ENCODE measurements at places on chromosomes 3 and 15.

- no peak for DNase-seq
Measured at GRCh38 chr3:31416980-31417379, 115.7 kb upstream of the STT3B start.

- DNase-seq = peak; percentile 12
Measured at GRCh38 chr3:154121701-154122551, 736 bp downstream of the ARHGEF26 start.

- no peak for DNase-seq
Measured at GRCh38 chr3:161794551-161794950, 297.9 kb downstream of the OTOL1 start.

GRCh38 chr15:31776039-31776438, 254.3 kb upstream of the CHRNA7 start:
- DNase-seq = no peak

DNA sequence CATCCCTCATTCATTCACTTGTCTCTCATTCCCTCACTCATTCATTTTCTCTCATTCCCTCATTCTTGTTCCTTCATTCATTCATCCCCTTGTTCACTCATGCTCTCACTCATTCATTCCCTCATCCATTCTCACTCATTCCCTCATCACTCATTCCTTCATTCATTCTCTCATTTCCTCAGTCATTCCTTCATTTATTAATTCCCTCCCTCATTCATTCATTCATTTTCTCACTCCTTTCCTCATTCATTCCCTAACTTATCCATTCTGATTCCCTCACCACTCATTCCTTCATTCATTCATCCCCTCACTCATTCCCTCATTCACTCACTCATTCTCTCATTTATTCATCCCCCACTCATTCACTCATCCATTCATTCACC, 13.8 kb downstream of the ABTB1 start:
- DNase-seq = no peak

GRCh38 chr3:21920421-21920861, 169.4 kb upstream of the ZNF385D start:
- DNase-seq = no peak

DNA sequence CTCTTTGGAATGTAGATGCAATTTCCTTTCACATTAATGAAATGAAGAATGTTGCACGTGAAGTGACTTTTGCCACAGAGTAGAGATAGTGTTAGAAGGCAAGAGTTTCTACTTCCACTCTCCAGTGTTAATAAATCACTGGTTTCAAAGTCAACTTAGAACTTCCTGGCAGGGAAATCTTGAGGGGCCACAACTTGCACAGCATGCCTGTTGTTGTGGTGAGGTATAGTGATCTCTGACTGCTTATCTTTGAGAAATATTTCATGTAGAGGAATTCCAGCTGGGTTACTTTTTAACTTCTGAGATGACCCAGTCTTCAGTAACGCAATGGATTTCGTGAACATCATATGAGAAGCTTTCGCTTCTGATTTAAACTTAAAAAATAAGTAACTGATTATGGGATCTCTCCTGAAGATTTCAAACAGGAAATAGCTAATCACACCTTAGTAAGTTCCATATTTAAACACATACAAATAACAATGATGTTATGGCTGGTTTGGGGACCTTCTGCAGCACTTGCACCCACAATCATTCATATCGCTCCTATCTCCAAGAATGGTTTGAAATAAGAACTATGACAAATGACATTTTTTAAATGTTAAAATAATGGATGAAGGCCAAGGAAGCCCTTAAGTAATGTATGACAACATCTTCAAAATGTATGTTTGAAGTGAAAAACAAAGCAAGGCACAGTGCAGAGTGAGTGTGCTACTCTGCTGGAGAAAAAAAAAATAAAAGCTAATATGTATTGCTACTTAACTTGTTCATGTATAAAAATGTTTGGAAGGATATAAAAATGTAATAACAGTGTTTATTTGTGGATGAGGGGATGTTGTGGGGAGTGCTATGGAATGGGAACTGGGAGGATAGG, 726.5 kb upstream of the NECTIN3 start:
- DNase-seq = no peak

DNA sequence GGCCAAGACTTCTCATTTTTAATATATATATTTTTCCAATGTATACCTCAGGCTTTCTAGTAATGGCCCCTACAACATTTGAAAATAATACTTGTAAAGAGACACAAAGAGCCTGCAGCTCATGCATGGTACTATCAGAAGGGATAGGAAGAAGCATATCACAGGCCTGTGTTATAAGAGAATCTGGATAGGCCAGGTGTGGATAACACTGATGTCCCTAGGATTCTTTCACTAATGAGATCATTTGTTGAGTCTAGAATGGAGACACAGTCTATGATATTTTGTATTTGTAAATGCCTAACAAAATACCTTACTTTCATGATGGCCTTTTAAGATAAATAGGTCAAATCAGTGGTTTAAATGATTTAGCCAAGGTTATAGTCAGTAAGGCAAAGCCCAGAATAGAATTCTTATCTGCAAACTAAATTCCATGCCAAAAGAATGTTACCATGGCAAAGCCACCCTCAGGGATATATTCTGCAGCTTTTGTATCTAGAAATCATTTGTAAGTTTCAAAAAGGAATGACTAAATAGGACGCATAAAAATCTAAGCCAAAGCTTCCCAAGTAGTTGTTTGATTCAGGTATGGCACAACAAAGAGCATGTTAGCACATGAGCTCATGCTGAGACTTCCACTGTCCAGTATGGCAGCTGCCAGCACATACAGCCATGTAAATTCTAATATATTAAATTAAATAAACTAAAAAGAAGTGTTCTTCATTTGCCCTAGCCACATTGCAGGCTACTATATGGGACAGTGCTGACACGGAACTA, 10.0 kb downstream of the DCP1A start:
- no peak for DNase-seq

DNA sequence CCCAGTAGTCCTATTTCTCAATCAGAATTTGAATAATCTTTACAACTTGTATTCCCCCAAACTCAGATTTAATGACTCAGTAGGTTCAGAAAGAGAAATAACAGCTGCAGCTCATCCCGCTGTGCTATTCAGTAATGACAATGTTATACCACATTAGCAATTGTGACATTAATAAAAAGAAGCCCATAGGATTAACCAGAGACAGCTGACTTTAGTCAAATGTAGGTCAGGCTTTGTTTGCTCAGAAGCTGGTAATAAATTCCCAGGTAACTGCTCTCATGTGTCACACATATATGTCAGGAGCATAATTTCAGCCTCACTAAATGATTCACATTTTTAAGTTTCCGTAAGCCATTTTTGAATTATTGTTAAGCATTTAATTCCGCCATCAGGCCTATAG, 222.0 kb upstream of the UBE2E2 start:
- no peak for DNase-seq

DNA sequence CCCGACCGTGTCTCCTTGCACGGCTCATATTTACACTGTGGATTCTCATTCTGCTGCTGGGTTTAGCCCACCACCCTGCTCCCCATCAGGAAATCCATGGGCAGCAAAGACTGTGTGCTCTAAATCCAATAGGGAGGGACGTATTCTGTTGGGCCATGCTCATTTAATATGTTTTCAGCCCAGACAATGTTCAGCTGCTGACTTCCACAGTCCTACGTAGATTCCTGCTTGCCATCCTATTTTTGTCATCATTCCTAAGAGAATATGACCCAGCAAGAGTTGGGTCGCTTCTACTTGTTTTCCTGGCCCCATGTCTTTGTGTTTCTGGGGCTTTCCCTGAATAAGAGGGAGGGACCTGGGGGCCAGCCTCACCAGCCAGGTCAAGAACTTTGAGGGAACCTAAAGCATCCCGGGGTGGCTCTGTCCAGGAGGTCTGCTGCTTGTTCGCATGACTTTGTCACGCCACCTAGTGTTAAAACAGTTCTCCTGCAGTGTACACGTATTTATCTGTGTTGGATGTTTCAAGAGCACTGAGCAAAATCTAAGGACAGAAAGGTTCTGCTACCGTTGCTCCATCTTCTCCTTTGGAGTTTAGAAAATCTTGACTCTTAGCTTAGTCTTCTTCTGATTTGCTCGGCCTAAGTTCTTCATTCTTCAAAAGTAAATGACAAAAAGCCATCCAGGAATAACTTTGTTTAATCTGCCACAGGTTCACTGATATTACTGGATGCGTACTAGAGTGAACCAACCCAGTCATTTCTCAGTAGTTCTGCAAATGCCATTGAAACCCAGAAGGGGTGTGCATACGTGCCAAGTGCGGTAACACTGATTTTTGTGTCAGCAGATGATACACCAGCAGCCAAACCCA, 79.8 kb upstream of the NR2E3 start:
- peak; percentile 3 for DNase-seq

DNA sequence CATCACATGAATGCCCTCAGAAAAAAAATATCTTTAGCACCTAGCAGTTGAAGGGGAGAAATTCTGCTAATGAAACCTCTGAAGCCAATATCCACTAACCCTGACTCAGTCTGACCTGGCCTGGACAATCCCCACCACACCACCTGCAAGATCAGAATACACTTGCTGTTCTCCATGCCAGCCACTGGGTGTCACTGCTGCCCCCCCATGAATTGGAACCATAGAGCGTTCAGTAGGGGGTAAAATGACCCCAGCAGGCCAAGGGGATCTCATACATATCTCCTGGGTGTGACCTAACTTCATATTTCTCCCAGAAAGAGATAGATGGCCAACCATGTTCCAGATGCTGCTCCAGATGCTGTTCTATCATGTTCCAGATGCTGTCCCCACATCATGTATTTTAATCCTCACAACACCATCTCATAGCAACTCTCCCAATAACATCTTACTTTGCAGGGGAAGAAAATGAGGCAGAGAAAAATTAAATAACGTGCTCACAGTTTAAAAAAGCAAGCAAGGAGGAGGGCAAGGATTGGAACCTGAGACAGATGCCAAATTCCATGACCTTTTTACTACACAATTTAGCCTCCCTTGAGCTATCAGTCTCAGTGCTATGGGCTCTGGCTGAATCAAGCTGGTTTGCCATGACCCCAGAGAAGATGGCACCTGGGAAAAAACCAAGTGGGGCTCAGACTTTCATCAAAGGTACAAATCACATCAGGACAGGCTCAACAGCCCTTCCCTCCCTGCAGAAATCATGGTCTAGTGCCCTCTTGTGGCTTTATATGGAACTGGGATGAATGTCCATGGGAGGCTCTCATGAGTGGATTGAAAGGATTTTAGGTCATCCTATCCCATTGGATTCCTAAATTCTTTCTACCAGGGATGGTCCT, 12.4 kb downstream of the NTRK3 start:
- DNase-seq = no peak

DNA sequence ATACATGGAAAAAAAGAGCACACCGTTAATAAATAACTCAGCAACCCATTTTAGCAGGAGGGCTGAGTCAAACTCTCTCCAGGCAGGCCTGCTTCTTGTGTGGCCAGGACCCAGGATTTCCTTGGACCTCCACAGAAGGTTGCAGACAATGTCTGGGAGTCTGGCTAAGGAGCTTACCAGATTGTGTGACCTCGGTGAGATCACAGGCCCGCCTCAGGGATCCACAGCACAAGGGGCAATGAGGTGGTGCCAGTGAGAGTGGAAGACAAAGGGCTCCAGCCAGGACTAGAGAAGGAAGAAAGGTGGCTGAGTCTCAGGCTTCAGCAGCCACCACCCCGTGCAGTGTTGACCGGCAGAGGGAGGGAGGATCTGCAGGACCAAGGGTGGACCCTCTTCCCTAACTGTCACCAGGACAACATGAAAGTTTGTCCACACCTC, 32.2 kb upstream of the SEC22A start:
- no peak for DNase-seq

GRCh38 chr15:70152070-70152480, 54.4 kb upstream of the TLE3 start:
- peak; percentile 68 for DNase-seq

DNA sequence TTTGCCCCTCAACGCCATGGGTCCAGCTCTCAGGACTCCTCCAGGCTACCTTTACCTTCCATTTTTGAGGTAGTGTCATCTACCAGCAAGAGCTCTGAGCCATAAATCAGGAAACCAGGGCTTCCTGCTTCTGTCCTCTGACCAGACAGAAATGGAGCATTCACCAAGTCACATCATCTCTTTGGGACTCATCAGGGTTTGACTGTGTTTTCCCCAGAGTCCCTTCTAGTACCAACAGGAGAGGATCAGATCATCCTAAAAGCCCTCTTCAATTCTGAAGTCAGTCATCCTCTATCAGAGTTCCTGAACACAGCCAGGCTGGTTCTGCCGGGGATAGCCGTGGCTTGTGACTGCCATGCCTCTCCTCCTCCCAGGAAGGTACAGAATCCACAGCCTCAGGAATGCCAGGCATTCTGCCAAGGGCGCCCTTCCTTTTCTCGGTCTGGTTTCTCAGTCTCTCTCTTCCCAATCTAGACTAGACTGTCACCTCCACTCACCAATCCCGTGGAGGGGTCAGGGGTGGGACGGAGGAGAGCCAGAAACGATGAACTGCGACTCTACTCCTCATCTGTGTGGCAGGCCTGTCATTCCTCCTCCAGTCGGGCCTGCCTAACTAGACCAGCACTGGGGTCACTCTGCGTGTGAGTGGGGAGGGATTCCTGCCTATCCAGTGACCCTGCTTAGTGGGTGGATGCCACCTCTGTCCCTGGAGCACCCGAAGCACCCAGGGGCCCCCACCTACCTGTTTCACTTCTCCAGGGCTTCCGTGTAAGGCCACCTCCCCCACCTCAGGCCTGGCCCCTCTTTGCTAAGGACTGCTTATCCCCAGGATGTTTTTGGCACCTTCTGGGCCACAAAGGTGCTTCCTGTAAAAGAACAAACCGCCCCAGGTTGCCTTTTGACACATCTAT, 30.9 kb downstream of the CCNL1 start:
- no peak for DNase-seq

GRCh38 chr15:88440021-88440420, 27.2 kb downstream of the MRPL46 start:
- DNase-seq = no peak

DNA sequence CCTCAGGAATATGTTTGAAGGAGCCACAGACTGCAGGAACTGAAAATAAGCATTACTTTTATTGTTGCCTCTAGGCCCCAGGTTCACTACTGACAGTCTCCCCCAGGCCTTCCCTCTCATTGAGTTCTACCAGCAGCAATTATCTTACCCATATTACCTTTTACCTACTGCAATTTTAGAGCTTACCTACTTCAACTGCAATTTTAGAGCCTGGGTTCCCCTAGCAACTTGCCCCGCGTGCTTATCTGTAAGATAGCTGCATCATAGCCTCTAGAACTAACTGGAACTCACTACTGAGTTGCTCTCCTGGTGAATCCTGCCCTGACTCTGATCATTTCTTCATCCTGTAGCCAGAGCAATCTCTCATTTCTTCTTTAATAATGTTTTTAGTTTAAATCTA, 29.2 kb upstream of the WWTR1 start:
- DNase-seq = no peak

GRCh38 chr15:72229076-72229946, 1.7 kb downstream of the PKM start:
- peak; percentile 28 for DNase-seq
